ENCODE measurements at places on chromosomes 6 and 20.

DNA sequence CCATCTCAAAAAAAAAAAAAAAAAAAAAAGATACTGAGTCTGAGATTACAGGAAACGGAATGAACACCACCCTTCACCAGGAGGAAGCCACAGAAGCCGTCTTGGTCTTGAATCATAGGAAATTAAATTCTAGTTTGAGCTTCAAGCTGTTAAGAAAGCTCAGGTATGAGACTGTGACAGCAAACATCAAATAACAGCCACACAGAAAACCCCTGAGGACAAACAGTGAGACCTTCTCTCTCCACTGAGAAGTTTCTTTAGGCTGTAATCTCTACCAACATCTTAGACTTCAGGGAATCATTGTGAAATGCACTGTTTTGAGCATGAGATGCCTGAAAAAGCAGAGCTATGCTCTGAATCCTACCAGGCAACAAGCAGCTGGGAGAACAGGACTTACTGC, 30.8 kb downstream of the PDE10A start:
- H3K27me3 ChIP-seq, result no peaks in the 10 kb centered on the region
- H3K4me3 ChIP-seq, result no peak overlapping the region
- peaks cover 26% of the 10 kb centered on the region for H3K4me1 ChIP-seq
- DNase-seq, result no peak
- H3K36me3 ChIP-seq, result no peaks in the 10 kb centered on the region

DNA sequence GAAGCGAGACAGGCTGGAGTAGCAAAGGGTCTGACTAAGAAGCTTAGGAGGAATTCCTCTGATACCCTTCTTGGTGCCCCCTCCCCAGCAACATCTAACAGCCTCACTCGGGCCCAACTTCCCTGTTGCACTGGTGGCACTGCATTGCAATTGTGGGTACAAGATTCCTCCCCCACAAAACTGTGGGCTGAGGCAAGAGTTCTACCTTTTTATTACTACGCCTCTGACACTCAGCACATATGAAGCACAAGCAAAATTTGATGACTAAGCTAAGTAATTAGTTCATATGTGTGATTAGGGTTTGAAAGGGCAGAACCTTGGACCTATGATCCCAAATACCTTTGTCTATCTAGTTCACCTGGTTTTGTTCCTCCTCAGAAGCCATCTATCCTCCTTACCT, 83.5 kb downstream of the ZHX3 start:
- H3K36me3 ChIP-seq, result no peaks in the 10 kb centered on the region
- H3K4me1 ChIP-seq, result no peaks in the 10 kb centered on the region
- no peaks in the 10 kb centered on the region for H3K27me3 ChIP-seq
- no peak overlapping the region for H3K27ac ChIP-seq
- no peak overlapping the region for H3K4me3 ChIP-seq

DNA sequence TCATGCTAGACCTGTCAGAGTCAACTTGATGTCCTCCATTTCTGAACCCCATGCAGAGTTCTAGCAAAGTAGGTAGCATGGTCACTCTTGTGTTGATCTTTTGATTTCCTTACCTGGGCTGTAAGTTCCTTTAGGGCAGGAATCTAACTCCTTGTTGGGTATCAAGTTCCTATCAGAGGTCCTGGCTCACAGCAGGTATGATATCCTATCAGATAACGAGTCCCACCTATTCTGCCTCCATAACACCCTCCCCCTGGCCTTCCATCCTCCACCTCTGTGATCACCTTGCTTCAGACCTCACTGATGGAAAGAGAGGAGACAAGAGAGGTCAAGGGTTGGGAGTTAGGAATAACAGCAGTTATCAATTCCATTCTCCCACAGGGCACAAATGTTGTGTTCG, 76.1 kb downstream of the CDC40 start:
- no peak for DNase-seq
- H3K4me3 ChIP-seq, result no peak overlapping the region
- no peak overlapping the region for H3K27ac ChIP-seq

GRCh38 chr20:13865791-13866351, 81.0 kb downstream of the NDUFAF5 start:
- no peaks in the 10 kb centered on the region for H3K27me3 ChIP-seq
- no peak for DNase-seq
- peaks cover 12% of the 10 kb centered on the region for H3K4me1 ChIP-seq

DNA sequence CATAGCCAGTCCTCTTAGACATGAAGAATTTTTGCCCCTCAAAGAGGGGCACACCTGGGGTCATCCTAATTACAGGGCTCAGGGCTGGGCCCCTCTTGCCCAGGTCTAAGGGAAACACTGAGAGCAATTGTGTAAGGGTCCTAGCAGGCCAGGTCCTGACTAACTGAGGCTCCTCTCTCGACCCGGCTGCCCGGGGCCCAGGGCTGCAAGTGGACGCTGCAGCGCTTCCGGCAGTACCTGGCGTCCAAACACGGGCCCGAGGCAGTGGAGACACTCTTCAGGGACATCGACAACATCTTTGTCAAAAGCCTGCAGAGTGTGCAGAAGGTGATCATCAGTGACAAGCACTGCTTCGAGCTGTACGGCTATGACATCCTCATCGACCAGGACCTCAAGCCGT, 17.4 kb downstream of the PDRG1 start:
- DNase-seq, result no peak
- no peak overlapping the region for H3K4me3 ChIP-seq
- H3K36me3 ChIP-seq, result no peaks in the 10 kb centered on the region
- H3K4me1 ChIP-seq, result peaks cover 9% of the 10 kb centered on the region
- no peaks in the 10 kb centered on the region for H3K27me3 ChIP-seq
- H3K27ac ChIP-seq, result no peak overlapping the region

DNA sequence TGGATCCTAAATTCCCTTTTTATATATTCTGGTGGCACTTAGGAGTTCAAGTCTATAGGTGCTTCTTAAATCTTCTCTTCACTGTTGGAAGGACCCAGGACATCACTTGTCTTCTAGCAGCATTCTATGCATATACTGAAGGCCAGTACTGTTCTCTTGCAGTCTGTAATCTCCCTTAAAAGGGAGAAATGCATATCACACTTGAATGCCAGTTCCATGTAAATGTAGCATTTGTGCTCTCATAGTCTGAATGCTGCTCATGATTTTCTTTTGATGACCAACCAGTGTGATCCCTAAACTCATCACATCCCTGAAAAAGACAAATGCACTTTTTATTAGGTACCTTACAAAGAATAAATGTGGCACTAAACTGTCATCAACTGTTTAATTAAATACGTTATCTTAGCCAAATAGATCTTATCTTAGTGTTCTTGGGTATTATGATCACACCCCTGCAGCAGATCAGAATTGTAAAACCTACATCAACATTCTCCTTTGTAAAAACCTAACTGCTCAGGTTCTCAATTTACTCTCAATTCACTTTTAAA, 176.1 kb downstream of the EPHA7 start:
- no peaks in the 10 kb centered on the region for H3K4me1 ChIP-seq
- H3K27me3 ChIP-seq, result no peaks in the 10 kb centered on the region
- H3K4me3 ChIP-seq, result no peak overlapping the region
- DNase-seq, result no peak
- no peaks in the 10 kb centered on the region for H3K36me3 ChIP-seq
- no peak overlapping the region for H3K27ac ChIP-seq

DNA sequence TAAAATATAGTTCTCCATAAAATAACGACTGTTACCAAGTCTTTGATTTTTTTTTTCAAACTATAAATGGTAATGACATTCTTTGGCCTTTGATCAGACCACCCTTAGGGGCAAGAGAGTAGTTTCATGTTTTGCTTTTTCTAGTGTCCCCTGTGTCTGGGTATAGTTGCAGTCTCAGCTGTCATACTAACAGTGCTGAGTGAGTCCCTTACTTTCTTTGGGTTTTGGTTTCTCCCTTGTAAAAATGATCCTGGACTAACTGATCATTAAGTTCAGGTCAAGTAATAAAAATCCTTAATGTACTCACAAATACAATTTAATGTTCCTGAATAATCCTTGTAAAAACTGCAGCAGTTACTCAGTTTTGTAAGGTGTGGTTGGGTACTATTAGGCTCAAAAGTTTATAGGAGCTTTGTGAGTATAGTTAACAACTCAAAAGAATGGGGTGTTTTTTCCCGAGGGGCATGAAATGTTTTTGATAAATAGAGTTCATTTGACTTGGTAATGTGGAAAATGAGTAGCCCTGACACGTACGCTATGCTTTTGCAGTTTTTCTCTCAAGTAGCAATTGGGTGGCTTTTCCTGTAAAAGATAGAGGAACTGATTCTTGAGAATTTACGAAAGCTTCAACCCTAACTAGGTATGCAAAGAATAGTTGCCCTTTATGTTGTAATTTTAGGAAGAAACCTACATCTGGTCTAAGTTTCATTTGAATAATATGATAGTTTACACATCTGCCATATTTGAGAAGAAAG, 6.2 kb downstream of the PTPN1 start:
- no peak for DNase-seq
- peaks cover 8% of the 10 kb centered on the region for H3K4me1 ChIP-seq
- H3K4me3 ChIP-seq, result no peak overlapping the region
- no peak overlapping the region for H3K27ac ChIP-seq

- no peak overlapping the region for H3K27ac ChIP-seq
- no peaks in the 10 kb centered on the region for H3K36me3 ChIP-seq
- no peak for DNase-seq
- no peaks in the 10 kb centered on the region for H3K4me1 ChIP-seq
- H3K27me3 ChIP-seq, result no peaks in the 10 kb centered on the region
Measured at GRCh38 chr20:49460916-49461315, 21.6 kb downstream of the KCNB1 start.

- no peak overlapping the region for H3K4me3 ChIP-seq
- no peak overlapping the region for H3K27ac ChIP-seq
- H3K4me1 ChIP-seq, result peaks cover 13% of the 10 kb centered on the region
- no peak for DNase-seq
- H3K36me3 ChIP-seq, result no peaks in the 10 kb centered on the region
Measured at GRCh38 chr6:12090714-12091113, 78.6 kb downstream of the HIVEP1 start.

- peaks cover 21% of the 10 kb centered on the region for H3K27me3 ChIP-seq
- no peak overlapping the region for H3K27ac ChIP-seq
- DNase-seq, result peak; percentile 79
- H3K36me3 ChIP-seq, result no peaks in the 10 kb centered on the region
- H3K4me3 ChIP-seq, result peak overlapping the region; percentile 70
- H3K4me1 ChIP-seq, result peaks cover 11% of the 10 kb centered on the region
Measured at GRCh38 chr6:125099211-125100073, 54.1 kb upstream of the TPD52L1 start.

- H3K36me3 ChIP-seq, result peaks cover 15% of the 10 kb centered on the region
- H3K4me1 ChIP-seq, result no peaks in the 10 kb centered on the region
- no peak for DNase-seq
- H3K4me3 ChIP-seq, result no peak overlapping the region
- peak overlapping the region; percentile 58 for H3K27ac ChIP-seq
- H3K27me3 ChIP-seq, result no peaks in the 10 kb centered on the region
Measured at GRCh38 chr6:24428615-24429014, 25.9 kb downstream of the MRS2 start.

GRCh38 chr6:35432291-35432690, 19.8 kb upstream of the FANCE start:
- no peak overlapping the region for H3K27ac ChIP-seq
- H3K4me3 ChIP-seq, result no peak overlapping the region
- H3K36me3 ChIP-seq, result peaks cover 3% of the 10 kb centered on the region
- DNase-seq, result no peak

GRCh38 chr6:50976907-50977306, 158.2 kb downstream of the TFAP2B start:
- H3K4me1 ChIP-seq, result peaks cover 7% of the 10 kb centered on the region
- no peak for DNase-seq
- no peak overlapping the region for H3K27ac ChIP-seq
- no peaks in the 10 kb centered on the region for H3K36me3 ChIP-seq

DNA sequence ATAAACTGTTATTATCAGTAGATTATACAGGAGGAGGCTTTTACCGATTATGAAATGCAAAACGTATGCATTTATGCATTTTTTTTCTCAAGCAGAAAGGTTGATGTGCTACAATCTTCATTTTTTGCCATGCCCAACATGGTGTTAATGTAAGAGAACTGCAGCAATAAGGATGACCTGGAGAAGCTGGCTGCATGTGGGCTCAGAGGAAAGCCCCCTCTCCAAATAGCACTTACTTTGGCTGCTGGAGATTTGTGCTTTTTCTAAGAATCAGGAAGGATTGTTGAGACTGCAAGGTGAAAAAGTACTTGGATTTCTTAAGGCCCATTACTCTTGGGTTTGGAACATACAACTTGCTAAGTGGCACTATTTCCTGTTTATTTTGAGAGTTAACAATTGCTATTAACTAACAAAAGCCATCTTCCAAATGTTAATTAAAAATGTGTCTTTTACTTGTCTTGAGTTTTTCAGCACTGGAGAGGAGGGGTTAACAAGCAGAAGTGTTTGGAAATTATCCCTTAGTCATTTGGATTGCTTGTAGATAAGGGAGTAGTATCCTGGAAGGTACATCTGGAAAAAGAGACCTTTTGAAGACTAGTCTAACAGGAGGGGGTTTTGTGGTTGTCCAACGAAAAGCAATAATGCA, 5.6 kb downstream of the SOX4 start:
- H3K36me3 ChIP-seq, result peaks cover 8% of the 10 kb centered on the region
- H3K4me3 ChIP-seq, result peak overlapping the region; percentile 75
- H3K4me1 ChIP-seq, result peaks cover 19% of the 10 kb centered on the region
- H3K27me3 ChIP-seq, result no peaks in the 10 kb centered on the region
- peak overlapping the region; percentile 94 for H3K27ac ChIP-seq

DNA sequence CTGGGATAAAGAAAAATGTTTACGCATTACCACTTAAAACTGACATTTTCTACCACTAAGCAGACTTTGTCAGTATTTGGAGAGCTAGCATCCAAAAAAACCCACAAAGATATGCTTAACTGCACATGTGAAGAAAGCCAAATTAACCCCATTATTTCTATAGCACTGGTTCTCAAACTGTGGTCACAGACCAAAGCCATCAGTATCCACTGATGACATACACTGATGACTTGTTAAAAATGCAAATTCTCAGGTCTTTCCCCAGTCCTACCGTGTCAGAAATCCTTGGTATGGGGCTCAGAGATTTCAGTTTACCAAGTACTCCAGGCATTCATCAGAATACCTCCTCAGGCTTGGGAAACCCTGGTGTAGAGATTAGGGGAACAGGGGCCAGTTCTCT, 230.2 kb downstream of the PTPRK start:
- no peak overlapping the region for H3K4me3 ChIP-seq
- H3K36me3 ChIP-seq, result no peaks in the 10 kb centered on the region
- no peak overlapping the region for H3K27ac ChIP-seq
- H3K4me1 ChIP-seq, result no peaks in the 10 kb centered on the region

DNA sequence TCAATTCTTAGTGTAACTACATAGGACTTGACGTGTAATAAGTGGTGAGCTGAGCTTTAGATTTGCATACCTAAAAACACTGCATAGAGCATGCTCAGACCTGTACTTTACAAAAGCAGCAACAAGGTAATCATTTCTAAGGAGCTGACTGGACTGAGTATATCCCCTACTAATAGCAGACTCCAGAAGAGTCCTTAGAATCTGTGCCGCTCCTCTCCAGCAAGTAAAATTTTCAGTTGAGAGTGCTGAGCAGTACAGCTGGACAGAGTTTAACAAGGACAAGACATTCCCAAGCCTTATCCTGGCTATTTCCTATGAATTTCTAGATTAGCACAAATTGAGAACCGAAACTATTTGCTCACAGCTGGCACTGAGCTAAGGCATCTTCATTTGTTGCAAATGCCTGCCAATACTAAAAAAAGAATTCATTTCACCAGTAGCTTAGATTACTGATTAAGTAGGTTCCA, 26.1 kb upstream of the KLHL31 start:
- no peak overlapping the region for H3K27ac ChIP-seq
- DNase-seq, result no peak
- H3K27me3 ChIP-seq, result no peaks in the 10 kb centered on the region
- H3K36me3 ChIP-seq, result no peaks in the 10 kb centered on the region
- H3K4me3 ChIP-seq, result no peak overlapping the region
- no peaks in the 10 kb centered on the region for H3K4me1 ChIP-seq

- no peaks in the 10 kb centered on the region for H3K36me3 ChIP-seq
- no peak overlapping the region for H3K4me3 ChIP-seq
- no peak for DNase-seq
Measured at GRCh38 chr6:24953726-24954125, 18.0 kb upstream of the RIPOR2 start.

Data from GM23338 (cell line).